ENCODE measurements at places on chromosomes 13 and 19. TPM values are rescaled to one million over a fixed set of nuclear protein-coding genes. Genes with fewer than 3 reads are reported as not detected.

DNA sequence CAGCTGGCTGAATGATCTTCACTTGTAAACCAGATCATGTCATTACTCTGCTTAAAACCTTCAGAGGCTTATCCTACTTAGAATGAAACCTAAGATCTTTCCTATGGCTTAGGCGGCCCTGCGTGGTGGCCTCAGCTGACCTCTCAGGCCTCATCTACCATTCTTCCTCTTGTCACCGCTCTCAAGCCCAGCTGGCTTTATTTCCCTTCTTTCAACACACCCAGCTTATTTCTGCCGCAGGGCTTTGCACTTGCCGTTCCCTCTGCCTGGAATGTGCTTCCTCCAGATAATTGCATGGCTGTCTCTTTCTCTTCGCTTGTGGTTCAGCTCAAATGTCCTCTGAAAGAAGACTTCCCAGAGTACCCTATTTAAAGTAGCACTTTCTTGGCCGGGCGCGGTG lies 3.6 kb upstream of the ASF1B start:
- DNase-seq = no peak

TEX26 gene
- total RNA-seq = not detected

DNA sequence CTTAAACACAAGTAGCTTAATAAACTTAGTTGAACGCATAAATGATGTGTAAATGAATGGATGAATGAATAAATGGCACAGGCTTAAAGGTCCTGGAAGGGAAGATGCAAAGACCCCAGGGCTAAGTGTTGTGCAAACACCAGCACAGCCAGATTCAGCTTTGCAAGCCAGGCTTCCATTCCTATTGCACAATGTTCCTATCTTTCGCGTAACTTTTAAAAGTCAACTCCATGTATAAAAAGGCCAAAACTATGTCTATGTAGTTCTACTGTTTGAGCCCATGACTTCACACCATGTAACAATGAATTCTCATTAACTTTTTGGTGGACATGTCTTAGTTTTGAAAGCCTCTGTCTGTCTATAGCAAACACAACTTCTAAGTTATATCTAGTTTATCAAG lies 226.0 kb downstream of the NALCN start:
- DNase-seq = no peak

DNA sequence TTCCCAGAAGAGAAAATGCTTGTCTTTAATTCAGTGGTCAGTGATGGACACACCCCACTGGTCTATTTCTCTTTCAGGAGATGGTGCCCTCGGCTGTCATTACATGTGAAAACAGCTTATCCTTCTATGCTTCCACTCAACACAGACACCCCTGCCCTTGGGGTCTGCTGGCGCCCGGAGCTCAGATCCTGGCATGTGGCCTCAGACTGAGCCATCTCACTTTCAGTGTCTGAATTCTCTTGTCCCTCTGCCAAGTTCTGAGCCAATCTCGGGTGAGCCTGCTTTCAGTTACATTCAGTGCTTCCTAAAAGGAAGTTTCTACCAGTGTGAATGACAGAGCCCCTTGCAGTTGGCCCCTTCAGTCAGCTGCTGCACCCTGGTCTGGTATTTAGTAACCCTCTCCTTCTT lies 293.6 kb downstream of the DNAJC15 start:
- no peak for DNase-seq

PCDH8 gene
- not detected for total RNA-seq

GRCh38 chr13:26721251-26722121 lies 39.1 kb downstream of the GPR12 start:
- DNase-seq = peak; percentile 12

TICAM1 gene
- 16.9 TPM for total RNA-seq

- no peak for DNase-seq
Measured at GRCh38 chr13:113298043-113298945, 1.3 kb downstream of the LAMP1 start.

DNA sequence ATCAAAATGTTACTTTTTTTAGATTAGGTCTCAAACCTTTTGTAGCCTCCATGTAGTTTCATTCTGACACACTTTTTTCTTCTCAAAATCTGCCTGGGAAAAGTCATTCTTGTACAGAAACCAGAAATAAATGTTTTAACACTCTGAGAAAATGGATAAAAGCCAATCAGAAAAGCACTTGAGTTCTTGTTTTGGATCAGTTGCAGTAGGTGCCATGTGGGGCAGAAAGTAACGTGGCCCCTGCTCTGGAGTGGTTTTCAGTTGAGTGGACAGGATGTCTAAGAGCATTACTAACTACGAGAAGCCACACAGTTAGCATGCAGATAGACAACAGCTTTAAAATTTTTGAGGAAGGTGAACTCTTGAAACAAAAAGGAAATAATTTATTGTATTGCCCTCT lies 19.1 kb downstream of the GPR183 start:
- no peak for DNase-seq

DNA sequence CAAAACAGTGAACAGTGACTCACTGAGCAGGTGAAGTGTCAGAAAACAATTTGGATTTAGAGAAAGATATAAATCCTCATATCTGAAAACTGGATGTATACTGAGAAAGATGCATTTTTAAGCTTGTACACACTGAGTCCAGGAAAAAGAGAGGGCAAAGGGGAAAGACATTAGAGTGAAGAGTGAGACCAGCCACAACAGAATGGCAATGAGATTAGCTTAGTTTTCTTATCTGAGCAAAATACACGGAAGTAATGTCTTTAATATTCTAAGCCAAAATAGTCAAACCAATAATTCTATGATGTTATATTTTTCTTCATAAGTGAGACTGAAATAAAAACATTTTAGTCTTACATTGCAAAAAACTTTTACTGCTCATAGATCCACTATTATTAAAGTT lies 236.0 kb downstream of the SLITRK5 start:
- DNase-seq = no peak

ZNF546 gene
- total RNA-seq = 18.0 TPM

LGI4 gene
- 0.93 TPM for total RNA-seq

SIGLEC11 gene
- 0.09 TPM for total RNA-seq

GRCh38 chr13:66534561-66534960 lies 695.6 kb downstream of the PCDH9 start:
- DNase-seq = no peak

CEACAM8 gene
- total RNA-seq = not detected

UBL3 gene
- total RNA-seq = 34.7 TPM

SLITRK6 gene
- total RNA-seq = not detected

TUBA3C gene
- total RNA-seq = not detected

- no peak for DNase-seq
Measured at GRCh38 chr13:74098077-74098476, 36.1 kb downstream of the KLF12 start.

GRCh38 chr19:30690935-30691818 lies 319.0 kb downstream of the ZNF536 start:
- no peak for DNase-seq

DNA sequence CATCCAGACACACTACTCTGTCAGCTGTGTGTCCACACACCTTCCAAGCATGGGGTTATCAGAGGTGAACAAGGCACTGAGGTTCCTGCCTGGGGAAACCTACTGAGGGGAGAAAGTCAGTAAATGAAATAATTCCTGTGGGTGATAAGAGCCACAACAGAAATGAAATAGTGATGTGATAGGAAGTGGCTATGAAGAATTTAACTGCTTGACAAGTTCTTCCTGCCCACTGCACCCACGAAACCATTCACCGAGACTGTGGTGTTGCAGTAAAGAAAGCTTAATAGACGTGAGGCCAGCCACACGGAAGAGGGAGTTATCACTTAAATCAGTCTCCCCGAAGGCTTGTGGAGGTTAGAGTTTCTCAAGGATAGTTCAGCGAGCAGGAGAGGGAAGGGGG lies 353.1 kb downstream of the UQCRFS1 start:
- DNase-seq = no peak

ACER1 gene
- total RNA-seq = 0.63 TPM

ZNF99 gene
- not detected for total RNA-seq

- peak; percentile 7 for DNase-seq
Measured at GRCh38 chr19:52778811-52779210, 7.8 kb downstream of the ZNF600 start.
